ENCODE measurements at places on chromosomes 3 and 15.

DNA sequence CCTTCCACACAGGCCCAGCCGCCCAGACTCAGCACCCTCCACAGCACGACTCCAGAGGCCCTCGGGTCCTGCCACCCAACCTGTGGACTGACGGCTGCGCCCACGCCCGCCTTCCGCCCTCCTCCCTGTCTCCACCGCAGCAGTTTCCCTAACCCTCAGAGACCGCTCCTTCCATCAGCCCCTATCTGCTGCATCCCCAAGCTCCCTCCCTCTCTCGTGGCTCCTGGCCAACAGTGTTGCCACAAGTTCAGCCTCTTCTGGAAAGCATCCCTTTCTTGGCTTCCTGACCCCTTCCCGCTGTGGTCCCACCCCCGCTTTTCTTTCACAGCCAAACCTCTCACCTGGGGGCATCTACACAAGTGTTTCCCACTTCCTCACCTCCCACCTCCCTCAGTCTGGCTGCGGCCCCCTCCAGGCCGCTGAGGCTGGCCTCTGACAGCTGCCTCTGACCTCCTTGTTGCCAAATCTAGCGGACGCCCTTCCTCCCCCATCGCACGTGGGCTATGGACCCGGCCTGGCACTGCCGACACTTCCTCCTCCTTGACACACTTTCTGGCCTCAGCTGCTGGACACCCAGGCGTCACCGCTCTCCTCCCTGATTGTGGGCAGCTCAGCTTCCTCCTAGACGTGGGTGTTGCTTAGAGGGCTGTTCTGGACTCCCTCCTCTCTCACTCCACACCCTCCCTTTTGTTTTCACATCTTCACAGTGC is 168.8 kb upstream of the TLE3 start:
- DNase-seq, result peak; percentile 47

DNA sequence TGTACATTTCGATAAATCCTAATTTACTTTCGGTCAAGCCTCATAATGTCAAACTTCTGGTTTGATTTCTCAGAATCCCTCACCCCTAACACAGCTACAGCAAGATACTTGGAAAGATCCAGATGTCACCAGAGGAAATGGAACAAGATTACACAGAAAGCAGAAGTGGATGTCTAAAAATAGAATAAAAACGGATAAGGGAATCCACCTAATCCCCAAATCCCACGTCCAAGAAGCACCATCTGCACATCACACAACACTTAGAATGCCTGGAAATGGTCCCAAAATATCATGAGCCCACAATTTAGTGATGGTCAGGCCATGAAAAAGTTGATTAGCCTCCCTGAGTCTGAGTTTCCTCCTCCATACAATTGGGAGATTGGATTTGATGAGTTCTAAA is 61.7 kb downstream of the AGTR1 start:
- DNase-seq, result no peak

- DNase-seq, result no peak
Measured at GRCh38 chr3:175956964-175957363, 1097.8 kb downstream of the NAALADL2 start.

DNA sequence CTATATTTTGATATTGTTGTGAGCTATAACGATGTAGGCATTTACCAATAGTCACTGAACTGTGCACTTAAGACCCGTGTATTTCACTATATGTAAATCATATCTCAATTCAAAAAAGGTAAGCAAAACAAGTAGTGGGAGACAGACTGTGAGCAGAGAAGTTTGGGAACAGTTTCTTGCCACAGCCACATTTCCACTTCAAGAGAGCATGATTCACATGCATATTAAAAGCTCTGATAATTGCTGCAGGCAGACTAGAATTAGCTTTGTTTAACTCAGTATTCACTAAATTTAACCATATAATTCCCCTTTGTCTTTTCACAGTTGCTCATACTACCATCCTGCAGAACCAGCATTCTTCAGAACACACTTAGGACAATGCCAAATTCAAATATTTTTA is 168.4 kb upstream of the ZNF385D start:
- no peak for DNase-seq

DNA sequence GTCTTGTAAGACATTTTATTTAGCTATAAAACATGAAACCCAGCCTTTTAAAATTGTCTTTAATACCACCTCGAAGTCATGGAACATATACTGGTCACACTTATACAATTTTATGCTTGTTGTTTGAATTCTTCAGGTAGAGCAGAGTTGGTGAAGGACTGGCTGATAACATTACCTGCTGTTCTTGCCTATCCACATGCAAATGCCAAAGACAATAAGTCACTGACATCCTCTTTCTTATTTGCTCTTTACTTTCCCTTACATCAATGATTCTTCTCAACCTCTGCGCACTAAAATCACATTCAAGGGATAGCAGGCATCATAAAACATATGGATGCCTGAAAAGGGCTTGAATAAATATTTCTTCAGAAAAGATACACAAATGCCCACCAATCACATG is 392.5 kb upstream of the ATP11B start:
- no peak for DNase-seq

DNA sequence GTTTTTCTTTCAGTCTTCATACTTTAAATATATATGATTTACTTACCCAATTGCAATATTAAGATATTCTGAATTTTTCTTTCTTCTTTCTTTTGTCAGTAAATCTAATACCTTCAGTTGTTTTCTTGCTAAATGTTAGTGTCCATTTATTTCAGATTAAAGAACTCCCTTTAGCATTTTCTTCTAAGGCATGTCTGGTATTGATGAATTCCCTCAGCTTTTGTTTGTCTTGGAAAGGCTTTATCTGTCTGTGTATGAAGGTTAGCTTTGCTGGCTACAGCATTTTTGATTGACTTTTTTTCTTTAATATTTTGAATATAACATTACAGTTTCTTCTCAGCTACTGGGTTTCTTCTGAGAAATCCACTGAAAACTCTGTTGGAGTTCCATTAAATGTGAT is 64.0 kb upstream of the PLSCR4 start:
- DNase-seq, result no peak

DNA sequence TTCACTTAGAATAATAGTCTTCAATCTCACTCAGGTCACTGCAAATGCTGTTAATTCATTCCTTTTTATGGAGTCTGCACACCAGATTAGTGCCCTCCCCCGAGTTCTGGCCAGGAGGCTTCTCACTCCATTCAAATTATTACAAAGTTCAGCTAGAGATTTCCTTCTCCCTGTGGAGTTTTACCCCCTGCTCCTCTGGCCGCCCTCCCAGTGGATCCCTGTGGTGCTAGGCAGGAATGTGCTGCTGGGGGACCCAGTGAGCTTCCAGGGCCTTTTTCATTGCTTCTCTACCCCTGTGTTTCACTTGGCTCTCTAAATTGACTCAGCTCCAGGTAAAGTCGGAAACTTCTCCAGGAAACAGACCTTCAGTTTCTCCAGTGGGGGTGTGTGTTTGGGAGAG is 42.7 kb upstream of the CD200R1L start:
- no peak for DNase-seq

- DNase-seq, result no peak
Measured at GRCh38 chr3:77052051-77052501, 12.2 kb downstream of the ROBO2 start.

DNA sequence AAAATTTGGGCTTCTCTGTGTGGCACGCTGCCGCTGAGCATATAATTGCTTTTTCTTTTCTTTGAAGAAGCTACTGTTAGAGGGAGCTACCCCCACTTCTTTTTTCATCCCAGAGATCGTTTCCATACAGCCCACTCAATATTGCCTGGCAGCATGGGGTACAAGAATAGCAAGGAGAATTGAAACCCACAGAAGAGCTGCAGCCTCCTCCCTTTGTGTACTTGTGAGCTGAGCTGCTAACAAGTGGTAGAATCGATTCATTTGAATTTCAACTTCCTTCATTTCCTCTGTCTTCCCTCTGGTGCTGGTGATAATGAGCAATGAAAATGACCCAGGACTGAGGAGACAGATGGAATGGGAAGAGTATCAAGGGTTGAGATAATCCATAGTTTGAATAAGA is 64.9 kb downstream of the LRRC3B start:
- DNase-seq, result no peak

- peak; percentile 57 for DNase-seq
Measured at GRCh38 chr15:100627789-100628395, 25.5 kb downstream of the ASB7 start.

- no peak for DNase-seq
Measured at GRCh38 chr3:162390891-162391290, 894.3 kb downstream of the OTOL1 start.

DNA sequence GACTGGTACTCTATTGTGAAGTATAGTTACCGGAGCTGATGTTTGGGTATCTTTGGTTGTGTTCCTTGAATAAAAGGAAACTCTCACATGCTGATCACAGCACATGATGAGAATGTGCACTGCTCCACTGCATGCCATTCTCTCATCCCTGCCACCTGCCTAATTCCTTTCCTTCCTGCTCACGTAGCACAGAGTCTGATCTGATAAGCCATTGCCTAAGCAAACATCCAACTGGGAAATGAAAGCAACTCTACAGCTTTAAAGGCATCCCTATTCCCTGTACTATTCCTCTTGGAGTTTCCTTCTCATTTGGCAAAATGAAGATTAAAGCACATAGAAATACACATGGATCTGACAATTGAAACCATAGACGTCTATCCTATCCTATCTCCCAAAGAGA is 359.8 kb downstream of the C3orf38 start:
- DNase-seq, result no peak

DNA sequence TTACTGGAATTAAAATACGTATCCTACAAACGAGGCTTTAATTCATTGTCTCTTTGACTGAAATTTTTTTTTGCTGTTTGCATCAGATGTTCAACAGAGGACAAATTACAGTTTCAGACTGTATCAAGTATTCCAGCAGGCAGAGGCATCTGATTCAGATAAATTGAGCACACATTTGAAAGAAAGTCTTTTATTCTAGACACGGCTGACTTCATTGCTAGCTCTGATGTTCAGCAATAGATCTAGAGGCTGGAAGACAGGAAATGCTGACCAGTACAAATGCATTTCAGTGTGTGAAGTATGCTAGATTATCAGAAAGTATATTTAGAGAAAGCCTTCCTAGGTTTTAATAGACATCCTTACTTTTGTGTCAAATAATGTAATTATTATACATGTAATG is 472.2 kb downstream of the NLGN1 start:
- no peak for DNase-seq

DNA sequence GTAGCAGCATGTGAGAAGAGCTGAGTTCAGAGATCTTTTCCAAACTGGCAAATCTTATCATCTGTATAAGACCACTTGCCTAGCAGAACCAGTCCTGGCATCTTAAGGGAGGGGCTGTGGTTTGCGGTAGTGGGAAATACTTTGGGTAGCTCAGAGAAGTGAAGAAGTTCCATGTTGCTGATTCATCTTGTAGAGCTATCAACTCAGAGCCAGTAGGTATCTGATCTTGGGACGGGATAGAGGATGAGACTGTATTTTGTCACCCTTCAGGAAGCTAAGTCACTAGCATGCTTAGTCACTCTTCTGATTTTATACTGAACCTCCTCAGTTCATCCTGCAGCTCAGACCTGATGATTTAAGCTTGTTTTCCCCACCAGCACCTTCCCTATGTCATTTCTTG is 211.4 kb downstream of the NR1D2 start:
- DNase-seq, result no peak

DNA sequence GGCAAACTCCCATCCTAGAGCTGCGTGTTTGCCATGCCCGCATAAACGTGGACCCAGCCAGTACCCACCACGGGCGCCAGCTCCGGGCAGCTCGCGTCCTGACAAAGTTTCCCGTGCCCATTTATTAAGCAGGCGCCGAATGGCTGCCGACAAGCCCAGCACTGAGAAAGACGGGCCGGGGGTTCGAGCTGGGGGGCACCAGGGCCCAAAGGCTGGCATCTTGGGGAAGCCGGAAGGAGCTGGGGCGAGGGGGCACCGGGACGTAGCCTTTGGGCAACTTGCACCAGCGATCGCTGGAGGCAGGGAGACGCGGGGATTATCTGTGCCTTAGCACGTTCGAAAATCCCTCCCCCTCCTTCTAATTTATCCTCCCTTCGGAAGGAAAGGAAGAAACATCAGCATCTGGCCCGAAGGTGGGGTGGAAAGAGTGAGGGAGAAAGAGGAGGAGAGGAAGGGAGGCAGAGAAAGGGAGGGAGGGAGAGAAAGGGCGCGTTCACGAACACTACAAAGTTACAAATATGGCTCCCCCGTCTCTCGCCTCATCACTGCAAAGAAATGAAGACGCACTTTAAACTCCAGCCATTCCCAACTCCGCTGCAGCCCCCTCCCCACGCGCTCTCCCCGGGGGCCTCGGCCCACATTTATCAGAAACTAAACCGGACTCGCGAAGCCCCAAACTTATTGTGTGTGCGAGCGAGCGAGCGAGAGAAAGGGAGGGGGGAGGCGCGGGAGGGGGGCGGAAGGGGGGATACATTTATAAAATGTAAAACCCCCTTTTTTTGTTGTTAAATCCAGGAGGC is 1.0 kb downstream of the ANP32A start:
- peak; percentile 48 for DNase-seq

DNA sequence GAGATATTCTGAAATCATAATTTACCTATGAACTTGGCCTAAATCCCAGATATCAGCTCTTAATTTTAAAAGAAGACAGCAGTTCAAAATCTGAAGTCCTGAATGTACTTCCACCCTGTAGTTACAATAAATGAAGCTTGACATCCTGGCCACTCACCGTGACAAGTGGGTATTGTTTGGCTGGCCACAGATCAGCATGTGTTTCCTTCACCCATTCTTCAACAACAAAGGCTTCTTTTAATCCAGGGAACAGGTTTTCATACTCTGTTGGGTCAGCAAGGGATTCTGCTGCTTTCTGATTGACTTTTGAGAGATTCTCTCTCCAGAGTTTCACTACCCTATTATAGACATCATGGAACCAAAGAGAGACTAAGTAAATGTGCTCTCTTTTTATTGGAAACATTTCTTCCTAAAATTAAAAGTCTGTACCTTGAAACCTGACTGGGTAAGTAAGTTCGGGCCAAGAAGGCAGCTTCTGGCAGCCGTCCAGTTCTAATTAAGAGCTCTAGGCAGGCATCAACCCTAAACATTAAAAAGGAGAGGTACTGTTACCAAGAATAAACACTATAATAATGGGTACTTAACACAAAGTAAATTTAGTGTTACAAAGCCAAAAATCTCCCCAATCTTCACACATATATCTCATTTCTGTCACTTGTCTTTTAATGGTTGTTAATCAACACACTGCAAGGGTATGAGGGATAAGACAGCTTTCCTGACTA is 15.2 kb downstream of the MRPS22 start:
- DNase-seq, result no peak

DNA sequence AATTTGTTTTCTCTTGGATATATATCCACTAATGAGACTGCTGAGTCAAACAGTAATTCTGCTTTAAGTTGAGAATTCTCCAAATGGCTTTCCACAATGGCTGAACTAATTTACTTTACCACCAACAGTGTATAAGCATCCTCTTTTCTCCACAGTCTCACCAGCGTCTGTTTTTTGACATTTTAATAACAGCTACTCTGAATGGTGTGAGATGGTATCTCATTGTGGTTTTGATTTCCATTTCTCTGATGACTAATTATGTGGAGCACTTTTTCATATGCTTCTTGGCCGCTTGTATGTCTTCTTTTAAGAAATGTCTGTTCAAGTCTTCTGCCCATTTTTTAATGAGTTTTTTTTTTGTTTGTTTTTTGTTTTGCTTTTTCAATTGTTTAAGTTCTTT is 206.2 kb downstream of the CTNNB1 start:
- no peak for DNase-seq

GRCh38 chr3:8200996-8201395 is 300.6 kb upstream of the LMCD1 start:
- DNase-seq, result no peak
